Stomach (tissue), 19 donors: ENCODE measurements at places on chromosomes 6 and 20. TPM values are rescaled to one million over a fixed set of nuclear protein-coding genes. Genes with fewer than 3 reads are reported as not detected.

- H3K4me3 ChIP-seq, result no peak overlapping the region
- H3K27me3 ChIP-seq, result no peaks in the 10 kb centered on the region
- H3K27ac ChIP-seq, result no peak overlapping the region
- no peaks in the 10 kb centered on the region for H3K36me3 ChIP-seq
- DNase-seq, result no peak
These were observed 54.5 kb downstream of the KCNB1 start for GRCh38 chr20:49427751-49428518.

MEI4 gene
- 0.73 TPM for total RNA-seq

CLPSL1 gene
- total RNA-seq, result not detected

DNA sequence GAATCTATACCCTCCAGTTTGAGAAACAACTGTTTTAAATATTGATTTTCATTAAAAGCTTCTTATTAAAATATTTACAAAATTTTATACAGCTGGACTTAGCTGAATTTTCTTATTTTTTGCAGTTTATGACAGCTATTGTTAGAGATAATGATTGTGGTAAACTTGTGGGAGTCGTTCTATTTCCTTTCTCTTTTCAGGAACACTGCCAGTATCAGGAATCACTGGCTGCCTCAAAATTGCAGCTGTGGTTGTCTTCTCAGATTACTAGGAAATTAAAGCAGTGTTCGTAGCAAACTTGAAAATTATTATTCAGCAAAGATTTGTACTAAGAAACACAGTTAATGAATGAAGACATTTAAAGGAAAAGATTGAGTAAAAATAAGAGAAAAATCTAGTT, 311.0 kb downstream of the CENPW start:
- no peaks in the 10 kb centered on the region for H3K27me3 ChIP-seq
- H3K36me3 ChIP-seq, result no peaks in the 10 kb centered on the region
- H3K4me1 ChIP-seq, result no peaks in the 10 kb centered on the region
- no peak overlapping the region for H3K4me3 ChIP-seq
- H3K27ac ChIP-seq, result no peak overlapping the region
- DNase-seq, result no peak
